ENCODE measurements at places on chromosomes 1 and 21. TPM values are rescaled to one million over a fixed set of nuclear protein-coding genes. Genes with fewer than 3 reads are reported as not detected.

The SYT14 gene
- total RNA-seq = 0.07 TPM

The FAM3B gene
- 0.90 TPM for total RNA-seq

DNA sequence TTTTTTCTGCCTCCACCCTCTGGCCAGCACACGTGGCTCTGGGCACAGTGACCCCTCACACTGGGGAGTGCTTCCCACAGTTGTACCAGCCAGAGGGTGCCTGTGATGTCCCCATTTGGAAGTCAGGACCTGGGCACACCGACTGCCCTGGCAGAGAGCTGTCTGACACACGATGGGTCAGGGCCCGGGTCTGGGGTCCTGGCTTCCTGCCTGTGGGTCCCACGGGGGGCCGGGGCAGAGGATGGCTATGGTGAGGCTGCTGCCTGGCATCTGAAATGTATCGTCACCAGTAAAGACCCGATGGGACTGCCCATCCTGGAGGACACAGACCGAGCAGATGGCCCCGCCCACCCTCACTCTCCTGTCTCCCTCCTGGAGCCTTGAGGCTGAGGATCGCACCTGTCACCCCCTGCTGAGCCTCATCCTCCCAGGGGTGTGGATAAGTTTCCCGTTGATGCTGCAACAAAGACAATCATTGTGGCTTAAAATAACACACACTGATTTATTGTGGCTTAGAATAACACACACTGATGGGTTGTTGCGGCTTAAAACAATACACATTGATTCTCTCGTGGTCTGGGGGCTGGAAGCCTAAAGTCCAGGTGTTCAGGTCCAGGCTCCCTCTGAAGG lies 88.8 kb upstream of the TTC34 start:
- no peak for DNase-seq

- no peak for DNase-seq
These were observed 105.8 kb downstream of the SMYD2 start for GRCh38 chr1:214386747-214387146.

- no peak for DNase-seq
These were observed 134.6 kb downstream of the BRINP2 start for GRCh38 chr1:177305040-177306018.

DNA sequence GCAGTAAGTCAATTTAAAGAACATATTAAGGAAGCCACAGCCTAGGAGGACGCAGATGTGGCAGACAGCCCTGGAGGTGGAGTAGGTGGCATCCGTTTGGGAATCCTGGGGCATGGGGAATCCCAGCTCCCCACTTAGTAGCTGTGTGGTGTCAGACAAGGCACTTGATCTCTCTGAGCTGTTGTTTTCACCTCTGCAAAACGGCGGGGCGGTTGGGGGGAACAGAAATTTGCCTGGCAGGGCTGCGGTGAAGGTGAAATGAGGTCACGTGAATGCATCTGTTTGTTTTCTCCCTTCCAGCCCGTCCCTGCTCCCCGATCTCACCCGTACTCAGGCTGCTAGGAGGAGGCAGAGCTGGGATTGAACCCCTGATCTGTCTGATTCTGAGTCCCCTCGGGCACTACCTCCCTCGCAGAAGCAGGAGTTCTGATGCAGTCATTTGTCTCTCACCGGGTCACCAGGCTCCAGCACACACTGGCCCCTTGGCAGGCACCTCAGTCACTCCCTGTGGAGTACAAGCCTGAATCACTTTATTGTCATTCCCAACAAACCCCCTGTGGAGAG lies 2.2 kb upstream of the LAPTM5 start:
- no peak for DNase-seq

- peak; percentile 56 for DNase-seq
These were observed 228.2 kb upstream of the USP24 start for GRCh38 chr1:55443175-55443915.

GRCh38 chr1:11650331-11650991 lies 3.8 kb downstream of the FBXO2 start:
- peak; percentile 72 for DNase-seq

DNA sequence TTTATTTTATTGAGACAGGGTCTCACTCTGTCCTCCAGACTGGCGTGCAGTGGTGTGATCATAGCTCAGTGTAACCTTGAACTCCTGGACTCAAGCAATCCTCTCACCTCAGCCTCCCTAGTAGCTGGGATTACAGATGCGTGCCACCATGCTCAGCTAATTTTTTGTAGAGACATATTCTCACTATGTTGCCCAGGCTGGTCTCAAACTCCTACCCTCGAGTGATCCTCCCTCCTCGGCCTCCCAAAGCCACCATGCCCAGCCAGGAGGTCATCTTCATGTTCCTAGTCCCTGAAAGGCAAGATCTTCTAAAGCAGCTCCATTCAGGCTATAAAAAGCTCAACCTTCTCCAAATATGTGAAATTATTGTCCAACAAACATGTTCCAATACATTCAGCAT lies 53.9 kb downstream of the TOR1AIP2 start:
- no peak for DNase-seq

GRCh38 chr1:184973272-184974055 lies 844 bp downstream of the NIBAN1 start:
- peak; percentile 34 for DNase-seq

GRCh38 chr1:62882201-62883104 lies 98.5 kb downstream of the ATG4C start:
- no peak for DNase-seq

- no peak for DNase-seq
These were observed 81.4 kb downstream of the TGFBR3 start for GRCh38 chr1:91804546-91805023.

All from colonic mucosa (tissue), 4 donors.